ENCODE measurements at places on chromosomes 3 and 15.

- no peak for DNase-seq
Measured at GRCh38 chr3:115999613-116000012, 376.3 kb downstream of the GAP43 start.

GRCh38 chr3:187914231-187914630 lies 169.0 kb upstream of the BCL6 start:
- no peak for DNase-seq

GRCh38 chr3:116141724-116142123 lies 303.6 kb downstream of the LSAMP start:
- no peak for DNase-seq

DNA sequence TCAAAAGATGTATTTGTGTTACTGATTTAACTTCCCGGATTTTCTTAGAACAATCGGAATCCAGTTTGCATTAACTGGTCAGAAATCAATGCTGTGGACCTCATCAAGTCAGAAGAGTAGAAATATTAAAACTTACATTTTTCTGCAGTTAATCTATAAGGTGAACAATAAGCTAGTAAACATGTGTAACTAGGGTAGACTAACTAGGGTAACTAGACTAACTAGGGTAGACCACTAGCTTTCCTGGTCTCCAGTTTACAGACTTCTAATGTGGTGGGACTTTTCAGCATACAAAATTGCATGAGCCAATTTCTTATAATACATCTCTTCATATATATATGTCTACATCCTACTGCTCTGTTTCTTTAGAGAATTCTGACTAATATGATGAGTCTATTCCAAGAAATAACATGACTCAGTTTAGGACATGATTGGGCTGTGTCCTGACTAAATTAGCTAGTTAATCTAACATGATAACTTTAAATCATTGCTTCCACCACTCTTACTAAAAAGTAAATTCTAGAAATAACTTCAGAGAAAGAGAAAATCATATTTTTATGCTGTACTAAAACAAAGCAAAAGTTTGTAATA lies 5.3 kb downstream of the PLSCR2 start:
- no peak for DNase-seq

- DNase-seq = no peak
Measured at GRCh38 chr3:14879211-14879874, 60.6 kb downstream of the FGD5 start.

- DNase-seq = no peak
Measured at GRCh38 chr15:95032156-95032555, 800.8 kb downstream of the MCTP2 start.

DNA sequence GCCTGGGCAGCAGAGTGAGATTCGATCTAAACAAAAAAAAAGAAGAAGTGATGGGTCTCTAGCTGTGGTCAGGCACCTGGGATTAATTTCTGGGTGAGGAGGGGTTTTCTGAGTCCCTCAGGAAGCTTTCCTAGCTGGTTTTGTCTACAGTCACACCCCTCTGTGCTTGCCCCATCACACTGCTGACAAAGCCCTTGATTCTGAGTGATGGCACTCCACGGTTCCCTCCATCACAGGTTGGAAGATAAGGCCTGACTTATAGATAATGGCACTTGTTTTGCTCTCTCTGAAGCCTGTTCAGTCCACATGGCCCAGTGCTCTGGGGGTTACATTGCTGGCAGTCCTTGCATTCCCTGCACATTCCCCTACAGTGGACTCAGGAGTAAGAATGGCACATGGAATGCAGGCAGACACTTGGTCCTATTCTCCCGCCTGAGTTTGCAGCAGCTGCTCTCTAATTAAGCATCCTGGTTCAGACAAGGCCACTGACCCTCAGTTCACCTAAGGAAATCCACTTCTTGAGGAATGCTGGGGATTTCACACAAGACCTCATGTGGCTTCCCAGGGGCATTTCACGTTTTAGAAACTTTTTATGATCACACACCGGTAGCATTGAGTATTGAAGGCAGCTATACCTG lies 81.0 kb upstream of the NMNAT3 start:
- no peak for DNase-seq

DNA sequence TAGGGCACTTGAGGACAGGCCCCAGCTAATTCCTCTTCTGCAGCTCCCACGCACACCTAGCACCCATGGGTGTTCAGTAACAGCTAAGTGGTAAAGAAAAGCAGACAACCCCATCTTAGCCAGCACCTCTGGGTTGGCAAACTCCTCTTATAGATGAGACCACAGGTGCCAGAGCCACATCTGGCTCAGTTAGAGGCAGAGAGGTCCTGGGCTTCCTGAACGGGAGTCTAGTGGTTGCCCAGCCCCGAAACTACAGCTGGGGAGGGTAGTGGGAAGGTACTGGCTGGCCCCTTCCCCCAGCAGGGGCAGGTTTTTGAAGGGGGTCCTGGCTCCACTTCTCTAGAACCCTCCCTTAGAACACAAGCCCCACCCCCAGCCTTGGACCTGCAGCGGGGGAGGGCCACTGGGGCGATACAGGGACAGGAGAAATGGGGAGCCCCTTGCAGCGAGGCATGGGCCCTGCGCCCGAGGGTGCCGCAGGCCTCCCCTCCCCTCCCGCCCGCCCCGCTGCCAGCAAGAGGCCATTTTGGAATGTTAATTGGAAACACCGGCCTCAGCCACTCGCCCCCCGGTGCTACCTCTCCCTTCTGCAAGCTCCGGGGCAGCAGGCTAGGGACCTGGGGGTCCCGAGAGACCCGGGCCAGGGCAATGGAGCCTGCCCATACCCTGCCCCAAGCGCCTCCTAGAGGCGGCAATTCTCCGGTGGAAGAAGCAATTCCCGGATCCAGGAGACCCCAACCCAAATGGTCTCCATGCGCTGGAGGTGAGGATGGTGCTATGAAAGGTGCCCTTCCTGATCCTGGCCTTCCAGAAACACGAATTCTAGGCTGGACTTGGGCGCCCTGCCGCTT lies 1.5 kb downstream of the DUSP7 start:
- DNase-seq = no peak

DNA sequence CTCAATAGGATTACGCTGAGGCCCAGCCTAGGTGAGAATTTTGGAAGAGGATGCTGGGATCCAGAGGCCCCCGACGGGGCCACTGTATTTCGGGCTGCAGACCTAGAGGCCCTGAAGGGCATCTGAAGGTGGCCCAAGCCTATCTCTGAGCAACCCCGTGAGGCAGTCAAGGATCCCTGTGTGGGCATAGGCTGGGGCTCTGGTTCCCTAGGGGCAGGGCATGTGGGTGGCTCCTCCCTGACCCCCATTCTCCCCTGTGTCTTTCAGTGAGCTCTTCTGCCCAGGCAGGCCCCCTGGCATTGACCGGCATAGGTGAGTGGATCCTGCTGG lies 216.0 kb downstream of the SNRPN start:
- DNase-seq = no peak

- no peak for DNase-seq
Measured at GRCh38 chr15:101088271-101088670, 163.6 kb downstream of the CHSY1 start.

- DNase-seq = no peak
Measured at GRCh38 chr15:99508311-99508645, 57.5 kb upstream of the MEF2A start.

GRCh38 chr3:2517500-2518172 lies 419.0 kb downstream of the CNTN4 start:
- DNase-seq = no peak

DNA sequence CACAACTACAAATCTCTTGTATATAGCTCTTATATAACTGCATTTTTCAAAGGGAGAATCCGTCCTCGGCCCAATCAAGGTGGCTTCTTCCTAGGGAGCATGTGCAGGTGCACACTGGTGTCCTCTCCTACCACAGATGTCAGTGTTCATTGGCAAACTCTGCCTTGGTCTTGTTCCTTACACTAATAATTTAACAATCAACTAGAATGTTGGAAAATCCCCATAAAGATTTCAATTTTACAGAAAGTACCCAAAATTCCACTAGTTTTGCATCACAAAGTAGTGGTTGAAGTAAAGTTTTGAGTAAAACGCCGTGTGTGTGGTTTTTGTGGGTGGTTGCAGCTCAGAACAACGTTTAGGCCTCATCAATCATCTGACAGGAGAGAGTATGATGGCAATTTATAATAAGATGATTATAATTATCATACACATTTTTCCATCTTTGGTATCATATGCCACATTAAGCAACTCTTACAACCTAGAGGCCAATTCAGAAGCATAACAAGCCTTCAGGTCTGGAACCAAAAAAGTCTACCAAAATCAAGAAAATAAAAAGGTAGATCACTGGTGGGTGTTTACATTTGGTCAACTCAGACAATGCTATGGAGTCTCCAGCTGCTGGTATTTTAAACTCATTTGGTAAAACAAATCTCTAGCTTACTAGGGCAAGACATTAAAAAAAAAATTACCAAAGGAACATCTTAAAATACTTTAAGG lies 128.9 kb upstream of the BHLHE40 start:
- no peak for DNase-seq

GRCh38 chr3:130299531-130299930 lies 45.9 kb upstream of the COL6A5 start:
- no peak for DNase-seq

- DNase-seq = no peak
Measured at GRCh38 chr3:36710606-36711005, 53.7 kb downstream of the DCLK3 start.

- DNase-seq = no peak
Measured at GRCh38 chr3:76083992-76084391, 298.6 kb upstream of the ZNF717 start.

DNA sequence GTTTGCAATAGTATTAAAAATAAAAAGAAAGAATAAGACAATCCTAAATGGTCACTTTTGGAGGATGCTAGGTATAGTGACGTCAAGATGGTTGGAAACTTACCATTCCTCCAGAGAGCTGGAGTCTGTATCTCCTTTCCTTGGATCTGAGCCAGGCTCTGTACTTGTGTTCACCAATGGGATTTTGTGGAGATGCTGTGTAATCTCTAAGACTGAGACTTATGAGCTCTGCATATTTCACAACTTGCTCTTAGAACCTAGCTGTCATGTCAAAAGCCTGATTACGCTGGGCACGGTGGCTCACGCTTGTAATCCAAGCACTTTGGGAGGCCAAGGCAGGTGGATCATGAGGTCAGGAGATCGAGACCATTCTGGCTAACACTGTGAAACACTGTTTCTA lies 126.8 kb upstream of the CLSTN2 start:
- DNase-seq = no peak

- no peak for DNase-seq
Measured at GRCh38 chr15:99981191-99981647, 248.0 kb upstream of the LYSMD4 start.

- DNase-seq = no peak
Measured at GRCh38 chr3:166897811-166898210, 482.3 kb downstream of the ZBBX start.

DNA sequence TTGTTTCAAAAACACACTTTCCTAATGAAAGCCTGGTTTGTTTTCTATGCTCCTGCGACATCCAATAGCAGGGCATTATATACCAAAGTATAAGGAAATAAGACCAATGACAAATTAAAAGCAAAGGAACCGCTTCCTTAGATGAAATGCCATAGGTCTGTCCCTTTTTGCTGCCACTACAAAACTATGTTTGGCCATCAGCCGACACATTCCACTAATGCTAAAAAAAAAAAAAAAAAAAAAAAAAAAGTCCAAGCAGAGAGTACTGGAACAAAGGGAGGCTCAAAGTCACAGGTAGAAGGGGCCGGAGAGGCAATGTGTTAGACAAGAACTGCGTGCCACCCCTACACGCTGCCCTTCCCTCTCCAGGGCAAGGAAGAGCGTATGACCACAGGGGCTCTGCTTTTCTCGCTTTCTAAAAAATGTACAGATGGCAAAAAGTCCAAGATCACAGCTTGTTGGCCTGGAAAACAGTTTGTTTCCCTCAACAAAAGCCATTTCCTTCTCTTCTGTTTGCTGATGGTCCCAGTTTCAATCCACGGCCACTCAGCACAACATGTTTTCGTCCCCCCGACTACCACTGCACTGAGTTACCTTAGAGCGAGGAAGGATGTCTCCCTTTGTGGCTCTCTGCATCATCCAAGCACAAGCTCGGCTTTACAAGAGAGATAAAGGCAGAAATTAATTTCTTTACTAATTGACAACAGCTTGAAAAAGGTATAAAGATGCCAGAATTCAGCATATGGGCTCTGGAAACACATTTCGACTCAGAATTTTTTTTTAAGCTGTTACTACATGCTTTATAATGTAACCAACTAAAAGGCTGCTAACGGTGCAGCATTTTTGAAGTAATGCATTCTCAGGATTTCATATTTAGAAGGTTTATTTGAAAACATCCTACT lies 70.8 kb downstream of the ABTB1 start:
- DNase-seq = no peak

DNA sequence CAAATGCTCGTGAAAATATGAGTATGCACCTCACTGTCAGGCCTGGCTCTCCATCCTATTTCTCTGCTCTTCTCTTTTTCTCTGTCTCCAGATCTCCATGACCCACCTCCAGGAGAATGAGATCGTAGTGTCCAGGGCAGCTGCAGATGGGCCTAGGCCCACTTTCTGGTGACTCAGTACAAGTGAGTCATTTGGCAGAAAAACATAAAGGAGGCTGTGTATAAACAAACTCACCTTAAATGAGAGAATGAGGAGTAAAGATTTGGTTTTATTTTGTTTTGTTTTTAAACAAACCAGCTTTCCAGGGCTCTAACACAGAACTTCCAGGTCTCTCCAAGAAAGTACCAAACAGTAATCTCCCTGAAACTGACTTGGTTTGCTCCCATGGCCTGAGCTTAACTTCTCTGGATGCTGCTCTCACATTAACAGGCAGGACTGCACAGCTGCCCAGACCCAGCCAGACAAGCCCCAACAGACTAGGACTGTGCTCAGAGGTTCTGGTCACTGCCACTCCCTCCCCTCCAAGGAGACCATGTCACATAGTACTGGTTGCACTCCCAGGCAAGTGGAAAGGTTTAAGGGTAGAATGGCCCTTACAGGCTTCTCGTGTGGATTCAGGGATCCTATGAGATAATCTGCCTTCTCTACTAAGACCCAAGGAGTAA lies 1.5 kb upstream of the HEG1 start:
- DNase-seq = no peak

DNA sequence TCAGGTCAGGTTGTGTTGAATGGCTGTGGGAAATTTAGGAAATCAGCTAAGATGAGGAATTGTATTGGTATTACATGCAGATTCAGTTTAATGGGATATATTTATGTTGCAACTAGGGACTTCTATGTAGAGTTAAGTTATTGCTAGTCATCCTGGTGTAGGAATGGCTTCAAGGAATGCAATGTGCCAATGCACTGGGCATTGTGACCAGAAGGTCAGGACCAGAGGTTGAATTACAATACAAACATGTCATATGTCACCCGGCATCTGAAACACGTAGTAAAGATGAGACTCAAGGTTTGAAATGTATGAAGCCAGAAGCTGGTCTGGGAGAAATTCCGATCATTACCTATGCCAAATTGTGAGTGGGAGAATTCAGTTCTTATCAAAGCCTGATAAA lies 11.7 kb upstream of the GAP43 start:
- DNase-seq = no peak

DNA sequence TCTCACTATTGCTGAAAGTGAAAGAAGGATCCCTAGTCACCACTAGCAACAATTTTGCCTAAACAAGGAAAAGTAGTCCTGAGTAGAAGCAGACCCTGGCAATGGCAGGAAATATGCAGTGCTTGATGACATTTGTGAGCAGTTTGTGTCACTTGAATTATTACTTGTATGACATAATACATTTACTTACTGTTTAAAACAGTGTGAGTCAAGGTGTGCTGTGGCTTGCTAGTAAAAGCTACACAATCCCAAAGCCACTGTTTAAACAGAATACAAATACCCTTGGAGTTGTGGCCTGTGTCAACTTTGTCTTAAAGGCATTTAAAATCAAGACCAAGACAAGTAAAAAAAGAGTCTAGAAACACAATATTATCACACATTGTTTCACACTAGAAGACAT lies 775.4 kb downstream of the ROBO1 start:
- DNase-seq = no peak
